Psoas muscle (tissue), 8 donors: ENCODE measurements at places on chromosomes 1 and 21. TPM values are rescaled to one million over a fixed set of nuclear protein-coding genes. Genes with fewer than 3 reads are reported as not detected.

The AADACL3 gene
- not detected for total RNA-seq

The IVL gene
- total RNA-seq, result not detected

The PLXNA2 gene
- total RNA-seq, result 21.3 TPM

The ELAVL4 gene
- not detected for total RNA-seq

The ERVH48-1 gene
- not detected for total RNA-seq

The HAPLN2 gene
- 0.86 TPM for total RNA-seq

- no peak for DNase-seq
Measured at GRCh38 chr21:33238565-33239255, 9.0 kb downstream of the IFNAR2 start.

GRCh38 chr1:179287946-179288345, 5.7 kb upstream of the SOAT1 start:
- DNase-seq, result no peak

GRCh38 chr1:156438278-156438987, 62.1 kb downstream of the MEF2D start:
- DNase-seq, result no peak

DNA sequence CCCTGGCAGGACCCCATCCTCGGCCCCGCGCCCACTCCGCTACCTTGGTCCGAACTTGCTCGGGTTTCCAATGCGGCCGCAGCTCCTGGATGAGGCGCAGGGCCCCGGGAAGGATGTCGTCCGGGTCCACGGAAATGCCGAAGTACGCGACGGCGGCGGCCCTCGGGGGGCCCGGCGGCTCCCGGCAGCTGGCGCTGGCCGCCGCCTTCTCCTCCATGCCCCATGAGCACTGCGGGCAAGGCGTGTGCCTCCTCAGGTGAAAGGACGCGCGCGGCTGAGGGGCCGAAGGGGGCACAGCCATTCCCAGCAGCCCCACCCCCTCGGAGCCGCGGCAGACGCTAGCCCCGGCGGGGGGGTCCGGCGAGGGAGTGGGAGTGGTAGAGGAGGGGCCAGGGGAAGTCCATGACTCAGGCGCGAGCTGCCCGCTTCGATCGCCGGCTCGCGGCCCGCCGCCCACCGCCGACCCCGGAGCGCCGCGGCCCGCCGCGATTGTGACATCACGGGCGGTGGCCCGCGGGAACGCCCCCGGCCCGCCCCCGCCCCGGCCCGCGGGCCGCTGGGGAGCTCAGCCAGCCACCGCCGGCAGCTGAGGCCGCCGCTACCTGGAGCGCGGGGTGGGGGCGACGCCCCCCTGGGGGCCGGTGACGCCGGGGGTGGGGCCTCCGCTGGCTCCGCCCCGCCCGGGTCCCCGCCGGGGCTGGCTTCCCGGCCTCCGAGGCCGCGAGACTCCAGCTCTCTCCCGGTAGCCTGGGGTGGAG, at the start of gene ETNK2:
Gene ETNK2 (minus strand): TSS at position 493 of the 758 bp plus-strand sequence. CDS start 192 bp downstream, at position 301.
- peak; percentile 71 for DNase-seq

- no peak for DNase-seq
Measured at GRCh38 chr1:46577671-46578070, 26.2 kb upstream of the KNCN start.

DNA sequence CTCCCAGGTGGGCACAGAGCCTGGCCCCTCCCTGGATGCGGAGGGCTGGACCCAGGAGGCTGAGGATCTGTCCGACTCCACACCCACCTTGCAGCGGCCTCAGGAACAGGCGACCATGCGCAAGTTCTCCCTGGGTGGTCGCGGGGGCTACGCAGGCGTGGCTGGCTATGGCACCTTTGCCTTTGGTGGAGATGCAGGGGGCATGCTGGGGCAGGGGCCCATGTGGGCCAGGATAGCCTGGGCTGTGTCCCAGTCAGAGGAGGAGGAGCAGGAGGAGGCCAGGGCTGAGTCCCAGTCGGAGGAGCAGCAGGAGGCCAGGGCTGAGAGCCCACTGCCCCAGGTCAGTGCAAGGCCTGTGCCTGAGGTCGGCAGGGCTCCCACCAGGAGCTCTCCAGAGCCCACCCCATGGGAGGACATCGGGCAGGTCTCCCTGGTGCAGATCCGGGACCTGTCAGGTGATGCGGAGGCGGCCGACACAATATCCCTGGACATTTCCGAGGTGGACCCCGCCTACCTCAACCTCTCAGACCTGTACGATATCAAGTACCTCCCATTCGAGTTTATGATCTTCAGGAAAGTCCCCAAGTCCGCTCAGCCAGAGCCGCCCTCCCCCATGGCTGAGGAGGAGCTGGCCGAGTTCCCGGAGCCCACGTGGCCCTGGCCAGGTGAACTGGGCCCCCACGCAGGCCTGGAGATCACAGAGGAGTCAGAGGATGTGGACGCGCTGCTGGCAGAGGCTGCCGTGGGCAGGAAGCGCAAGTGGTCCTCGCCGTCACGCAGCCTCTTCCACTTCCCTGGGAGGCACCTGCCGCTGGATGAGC, 34.2 kb downstream of the TRIM11 start:
- DNase-seq, result peak; percentile 25

DNA sequence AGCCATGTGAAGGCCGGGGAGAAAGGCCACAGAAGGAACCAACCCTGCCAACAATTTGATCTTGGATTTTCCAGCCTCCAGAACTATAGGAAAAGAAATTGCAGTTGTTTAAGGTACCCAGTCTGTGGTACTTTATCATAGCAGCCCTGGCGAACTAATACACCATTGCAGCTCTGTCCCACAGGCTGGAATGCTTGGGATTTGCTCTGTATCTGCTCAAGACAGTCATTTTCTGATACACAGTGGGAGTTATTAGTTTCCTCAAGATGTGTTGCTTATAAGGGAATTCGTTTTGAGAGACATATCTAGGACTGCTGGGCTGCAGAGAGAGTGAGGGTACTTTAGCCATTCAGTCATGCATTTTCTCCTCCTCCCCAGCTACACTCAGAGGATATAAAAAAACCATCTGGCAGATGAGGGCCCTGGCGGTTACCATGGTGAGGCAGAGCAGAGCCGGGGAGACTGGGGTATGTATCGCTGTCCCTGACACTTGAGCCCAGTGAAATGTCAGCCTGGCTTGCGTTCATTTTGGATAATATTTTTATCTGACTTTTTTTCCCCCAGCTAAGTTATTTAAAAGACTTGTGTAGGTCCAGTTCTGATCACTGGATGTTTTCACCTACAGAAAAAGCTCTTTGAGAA, 104.6 kb downstream of the DIRAS3 start:
- DNase-seq, result no peak

DNA sequence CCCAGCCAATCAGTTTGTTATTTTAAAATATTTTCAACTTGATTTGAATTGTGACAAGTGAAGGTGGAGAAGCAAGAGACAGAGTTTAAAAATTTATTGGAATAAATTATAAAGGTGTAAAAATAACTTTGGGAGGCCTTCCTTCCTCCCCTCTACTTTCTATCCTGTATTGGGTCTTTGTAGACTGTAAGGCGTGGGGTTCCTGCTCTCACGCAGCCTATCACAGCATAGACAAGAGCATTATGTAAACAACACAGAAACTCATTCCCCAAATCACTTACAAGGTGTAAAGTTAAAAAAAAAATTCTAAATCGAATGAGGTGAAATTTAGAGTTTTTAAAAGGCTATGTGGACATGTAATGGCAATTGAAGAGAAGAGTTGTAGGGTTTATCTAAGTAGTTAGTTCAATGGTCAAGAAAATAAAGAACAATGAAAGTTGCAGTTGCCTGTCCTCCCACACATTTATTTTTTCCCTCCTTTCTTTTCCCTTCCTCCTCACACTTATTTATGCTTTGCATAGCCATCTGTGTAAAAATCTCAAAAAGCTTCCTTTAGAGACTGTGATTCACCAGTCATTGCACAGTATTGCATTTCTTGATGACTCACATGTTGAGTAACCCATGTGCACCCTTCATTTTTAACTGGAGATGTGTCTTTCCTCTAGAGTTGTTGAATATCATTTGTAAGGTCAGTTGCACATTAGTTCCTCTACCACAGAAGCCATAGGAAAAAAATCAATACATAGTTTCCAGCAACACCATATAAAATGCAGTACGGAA, 242.2 kb downstream of the PTPRC start:
- no peak for DNase-seq

GRCh38 chr1:170114906-170115305, 30.9 kb upstream of the NTMT2 start:
- no peak for DNase-seq

- peak; percentile 28 for DNase-seq
Measured at GRCh38 chr21:45747802-45748445, 104.4 kb downstream of the PCBP3 start.

- DNase-seq, result no peak
Measured at GRCh38 chr1:19613171-19613703, 30.9 kb upstream of the NBL1 start.

GRCh38 chr21:21085206-21085605, 87.0 kb downstream of the NCAM2 start:
- no peak for DNase-seq

GRCh38 chr1:111814642-111815041, 58.9 kb downstream of the DDX20 start:
- no peak for DNase-seq

- DNase-seq, result peak; percentile 69
Measured at GRCh38 chr1:234585330-234586055, 24.5 kb downstream of the IRF2BP2 start.

DNA sequence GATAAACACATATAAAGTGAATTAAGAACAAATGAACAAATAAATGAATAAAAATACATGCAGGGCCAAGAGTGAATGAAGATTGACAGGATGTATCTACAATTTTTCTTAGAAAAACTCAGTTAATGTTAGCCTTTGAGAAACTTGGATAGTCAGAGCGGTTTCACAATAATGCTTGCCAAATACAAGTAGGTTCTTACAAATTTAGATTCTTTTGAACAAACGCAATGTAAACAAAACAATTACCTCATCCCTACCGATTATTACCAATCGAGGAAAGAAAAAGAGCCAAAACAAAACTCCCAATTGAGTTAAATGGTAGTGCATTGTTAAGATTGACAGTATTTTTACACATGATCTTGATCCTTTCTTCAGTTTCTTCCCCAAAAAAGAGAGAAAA, 176.9 kb upstream of the DEPDC1 start:
- DNase-seq, result no peak

DNA sequence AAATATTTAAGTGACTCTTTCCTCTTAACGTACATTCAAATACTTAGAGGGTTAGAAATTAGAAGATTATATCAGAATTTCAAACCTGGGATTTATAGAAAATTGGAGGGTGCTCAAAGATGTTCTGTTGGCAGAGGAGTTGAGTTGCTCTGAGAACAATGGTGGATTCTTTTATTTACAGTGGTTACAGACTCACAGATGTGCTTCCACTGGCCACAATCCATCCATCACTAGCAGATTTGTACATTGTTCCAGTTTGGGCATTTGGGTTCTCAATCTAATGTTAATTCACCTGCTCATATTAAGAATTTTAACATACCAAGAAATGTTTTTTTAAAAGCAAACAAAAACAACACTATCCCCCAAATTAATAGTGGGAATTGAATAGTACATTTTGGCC, 23.5 kb downstream of the DNAJC6 start:
- DNase-seq, result no peak

- no peak for DNase-seq
Measured at GRCh38 chr1:39113109-39113743, 87.1 kb downstream of the NDUFS5 start.

DNA sequence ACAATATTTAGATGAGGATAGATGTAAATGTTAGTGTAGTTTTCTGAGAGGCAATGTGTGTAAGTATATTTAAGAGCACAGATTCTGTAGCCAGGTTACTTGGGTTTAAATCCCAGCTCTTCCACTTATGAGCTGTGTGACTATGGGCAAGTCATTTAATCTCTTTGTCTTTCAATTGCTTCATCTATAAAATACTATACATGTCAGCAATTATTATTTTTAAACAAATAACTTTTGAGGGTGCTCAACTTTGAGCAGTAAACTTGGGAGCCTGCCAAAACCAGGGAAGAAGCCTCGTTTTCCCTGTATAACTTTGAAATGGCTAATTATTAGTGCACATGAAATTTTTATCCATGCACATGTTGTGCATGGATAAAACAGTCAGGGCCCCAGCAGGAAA, 222.8 kb downstream of the FOXD2 start:
- no peak for DNase-seq

DNA sequence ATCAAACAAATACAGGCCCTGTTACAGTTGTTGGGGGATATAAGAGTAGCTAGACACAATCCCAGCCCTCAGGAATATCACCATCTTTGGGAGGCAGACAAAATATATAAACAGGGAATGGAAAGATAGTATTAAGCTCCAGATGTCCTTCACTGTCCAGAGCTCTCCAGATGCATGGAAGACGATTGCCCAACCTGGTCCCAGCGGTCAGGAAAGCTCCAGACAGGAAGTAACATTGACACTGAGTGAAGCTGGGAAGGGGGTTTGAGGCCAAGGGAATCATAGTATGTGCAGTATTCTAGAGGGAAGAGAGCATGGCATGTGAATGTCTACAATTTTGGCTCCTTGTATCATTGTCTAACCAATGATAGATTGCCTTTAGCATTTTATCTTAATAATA, 173.9 kb upstream of the HOOK1 start:
- DNase-seq, result peak; percentile 49

DNA sequence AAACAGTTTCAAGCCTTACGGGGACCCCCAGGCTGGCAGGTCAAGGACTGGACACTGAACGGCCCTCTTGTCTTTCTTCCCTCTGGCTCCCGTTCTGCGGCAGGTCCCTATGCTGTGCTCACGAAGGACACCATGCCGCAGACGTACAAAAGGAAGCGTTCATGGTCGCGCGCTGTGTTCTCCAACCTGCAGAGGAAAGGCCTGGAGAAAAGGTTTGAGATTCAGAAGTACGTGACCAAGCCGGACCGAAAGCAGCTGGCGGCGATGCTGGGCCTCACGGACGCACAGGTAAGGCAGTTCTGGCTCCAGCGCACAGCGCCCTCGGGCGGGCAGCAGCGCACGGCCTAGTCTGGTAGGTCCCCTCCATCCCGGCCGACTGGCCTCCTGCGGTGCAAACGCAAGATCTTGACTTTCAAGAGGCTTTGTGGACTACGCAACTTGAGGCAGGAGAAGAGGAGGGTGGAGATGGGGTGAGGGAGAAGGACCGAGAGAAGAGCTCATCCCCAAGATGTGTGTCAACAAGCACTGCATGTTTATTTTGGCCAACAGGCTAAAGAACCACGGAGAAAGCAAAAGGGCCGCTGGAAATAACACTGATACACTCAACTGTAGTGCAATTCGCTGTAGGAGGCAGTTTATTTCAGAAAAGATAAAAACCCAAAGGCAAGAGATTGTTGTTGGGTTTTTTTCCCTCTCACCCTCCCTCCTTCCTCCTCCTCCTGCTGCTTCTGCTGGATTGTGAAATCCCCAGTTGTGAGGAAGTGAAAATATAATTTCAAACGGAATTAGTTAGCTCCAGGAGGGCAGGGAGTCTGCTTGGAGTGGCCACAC, 3.0 kb downstream of the HLX start:
- DNase-seq, result peak; percentile 70

- no peak for DNase-seq
Measured at GRCh38 chr1:223123011-223123610, 19.9 kb downstream of the TLR5 start.
